ENCODE measurements at places on chromosomes 7 and 10.

GRCh38 chr7:116593359-116594075 lies 68.7 kb downstream of the CAV1 start:
- DNase-seq = no peak

- no peak for DNase-seq
Observed at GRCh38 chr10:33967606-33968120, 633.2 kb upstream of the NRP1 start.

DNA sequence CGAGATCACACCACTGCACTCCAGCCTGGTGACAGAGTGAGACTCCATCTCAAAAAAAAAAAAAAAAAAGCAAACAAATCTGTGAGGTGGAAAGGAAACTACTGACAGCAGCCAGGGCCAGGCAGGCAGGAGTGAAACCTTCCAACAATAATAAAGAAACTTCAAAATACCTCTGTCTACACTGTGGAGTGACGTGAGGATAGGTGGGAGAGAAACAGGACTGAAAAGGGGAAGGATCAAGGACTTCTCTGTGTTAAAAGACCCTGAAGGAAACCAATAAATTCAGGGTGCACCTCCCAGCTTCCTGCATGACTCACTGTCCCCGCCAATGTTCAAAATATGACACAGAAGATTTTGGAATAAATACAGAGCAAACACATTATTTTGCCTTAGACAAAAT lies 82.9 kb downstream of the KIAA1549 start:
- DNase-seq = no peak

GRCh38 chr10:115023715-115024114 lies 69.5 kb upstream of the ATRNL1 start:
- no peak for DNase-seq

GRCh38 chr7:102925976-102926782 lies 13.4 kb downstream of the LRRC17 start:
- DNase-seq = no peak

GRCh38 chr7:11474902-11475585 lies 357.0 kb downstream of the THSD7A start:
- DNase-seq = no peak

- DNase-seq = no peak
Observed at GRCh38 chr7:47343061-47343455, 238.9 kb downstream of the TNS3 start.

DNA sequence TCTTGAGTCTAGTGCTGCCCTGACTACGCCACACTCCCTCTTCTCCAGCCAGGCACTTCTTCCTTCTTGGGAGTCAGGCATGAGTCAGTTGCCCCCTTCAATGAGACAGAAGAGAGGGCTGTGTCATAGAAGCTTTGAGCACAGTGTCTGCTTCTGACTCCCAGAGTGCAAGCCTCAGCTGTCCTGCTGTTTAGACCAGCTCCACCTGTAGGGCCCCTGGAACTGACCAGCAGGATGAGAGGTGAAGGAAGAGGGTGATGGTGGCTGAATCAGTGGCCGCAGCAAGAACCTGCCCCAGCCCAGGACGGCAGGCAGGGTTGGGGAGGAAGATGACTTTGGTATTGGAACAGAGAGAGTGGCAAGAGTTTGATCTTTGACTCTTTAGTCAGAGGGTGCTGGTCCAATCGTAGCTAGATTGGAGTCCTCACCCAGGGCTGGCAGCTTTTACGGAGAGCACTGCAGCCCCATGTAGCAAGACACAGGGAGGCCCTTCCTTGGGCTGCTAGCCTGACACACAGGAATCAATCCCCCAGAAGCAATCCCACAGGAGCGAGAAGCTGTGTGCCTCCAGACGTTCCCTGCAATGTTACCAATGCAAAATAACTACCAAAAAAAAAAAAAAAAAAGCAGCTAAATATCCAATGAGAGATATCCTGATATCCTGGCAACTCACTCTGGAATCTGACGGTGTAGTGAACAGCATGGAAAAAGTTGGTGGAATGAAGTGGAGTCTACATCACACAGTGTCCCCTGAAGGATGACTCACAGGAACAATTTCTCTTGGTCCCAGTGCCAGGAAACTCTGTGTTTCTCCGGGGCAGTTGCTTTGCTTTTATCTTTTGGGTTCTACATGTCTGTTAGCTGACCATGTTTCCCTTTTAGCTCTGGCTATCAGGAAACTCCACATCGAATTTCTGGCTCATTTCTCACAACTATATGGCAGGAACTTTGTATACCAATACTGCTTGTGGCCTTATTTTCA lies 6.9 kb downstream of the C10orf62 start:
- no peak for DNase-seq
